Colonic mucosa (tissue), 4 donors: ENCODE measurements at places on chromosomes 2 and 18. TPM values are rescaled to one million over a fixed set of nuclear protein-coding genes. Genes with fewer than 3 reads are reported as not detected.

DNA sequence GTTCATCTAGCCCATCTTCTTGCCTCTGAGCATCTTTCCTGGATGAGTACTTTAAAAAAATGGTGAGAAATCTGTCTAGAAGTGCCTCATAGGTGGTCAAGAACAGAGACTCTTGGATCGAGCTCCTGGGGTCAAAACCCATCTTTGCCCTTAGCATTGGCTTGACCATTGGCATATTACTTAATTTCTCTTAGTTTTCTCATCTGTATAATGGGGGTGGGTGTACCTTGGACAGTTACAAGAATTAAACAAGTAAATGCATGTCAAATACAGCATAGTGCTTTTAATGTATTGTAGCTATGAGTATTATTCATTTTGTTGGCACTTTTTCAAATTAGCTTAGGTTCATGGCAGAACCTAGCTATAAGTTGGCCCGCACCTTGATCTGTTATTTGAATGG, 36.8 kb downstream of the DHRS9 start:
- no peak for DNase-seq

DNA sequence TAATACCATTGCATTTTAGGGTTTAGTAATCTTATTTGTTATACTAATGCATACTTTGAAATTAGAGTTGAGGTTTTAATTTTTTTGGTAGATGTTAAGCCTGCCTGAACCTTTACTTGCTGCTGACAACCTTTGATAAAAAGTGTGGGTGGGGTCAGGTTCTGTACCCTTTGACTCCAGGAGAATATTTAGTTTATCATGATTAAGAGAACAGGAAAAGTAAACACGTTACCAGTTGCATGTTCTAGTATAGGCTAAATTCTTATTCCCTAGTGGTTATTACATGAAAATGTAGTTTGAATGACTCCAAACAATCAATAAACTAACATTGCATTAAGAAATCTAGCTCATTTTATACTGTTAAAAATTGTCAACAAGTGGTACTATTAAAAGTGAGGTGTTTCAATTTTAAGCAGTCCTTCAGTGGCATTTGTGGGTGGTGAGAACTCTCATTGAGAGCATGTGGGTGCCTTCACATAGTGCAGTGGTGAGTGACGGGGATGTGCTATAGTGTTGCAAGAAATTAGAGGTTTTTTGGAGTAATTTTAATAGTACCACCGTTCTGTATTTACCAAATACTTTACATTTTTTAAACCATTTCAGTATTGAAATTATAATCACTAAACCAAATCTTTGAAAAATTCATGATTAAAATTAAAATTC, 29.9 kb downstream of the PHLPP1 start:
- DNase-seq = no peak

The SUCLG1 gene
- total RNA-seq = 249 TPM

GRCh38 chr2:28365158-28365557, 27.5 kb upstream of the FOSL2 start:
- no peak for DNase-seq

The IMMT gene
- total RNA-seq = 125 TPM

- DNase-seq = no peak
Observed at GRCh38 chr2:112077814-112078213, 22.7 kb downstream of the TMEM87B start.

DNA sequence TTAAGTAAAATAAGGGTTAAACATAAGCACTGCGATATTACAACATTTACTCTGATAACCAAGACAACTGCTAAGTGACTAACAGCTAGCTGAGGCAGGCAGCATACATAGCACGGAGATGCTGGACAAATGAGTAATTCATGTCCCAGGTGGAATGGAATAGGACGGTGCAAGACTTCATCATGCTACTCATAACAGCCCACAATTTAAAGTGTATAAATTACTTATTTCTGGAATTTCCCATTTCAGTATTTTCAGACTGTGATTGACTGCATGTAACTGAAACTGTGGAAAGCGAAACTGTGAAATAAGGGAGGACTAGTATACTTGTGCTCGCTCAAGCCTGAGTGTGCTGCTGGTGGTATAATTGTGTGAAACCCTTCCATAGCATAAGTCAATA, 12.9 kb downstream of the IER3IP1 start:
- no peak for DNase-seq

- DNase-seq = no peak
Observed at GRCh38 chr18:62245699-62246098, 58.6 kb downstream of the RELCH start.

GRCh38 chr18:41940506-41941215, 14.4 kb upstream of the PIK3C3 start:
- no peak for DNase-seq

DNA sequence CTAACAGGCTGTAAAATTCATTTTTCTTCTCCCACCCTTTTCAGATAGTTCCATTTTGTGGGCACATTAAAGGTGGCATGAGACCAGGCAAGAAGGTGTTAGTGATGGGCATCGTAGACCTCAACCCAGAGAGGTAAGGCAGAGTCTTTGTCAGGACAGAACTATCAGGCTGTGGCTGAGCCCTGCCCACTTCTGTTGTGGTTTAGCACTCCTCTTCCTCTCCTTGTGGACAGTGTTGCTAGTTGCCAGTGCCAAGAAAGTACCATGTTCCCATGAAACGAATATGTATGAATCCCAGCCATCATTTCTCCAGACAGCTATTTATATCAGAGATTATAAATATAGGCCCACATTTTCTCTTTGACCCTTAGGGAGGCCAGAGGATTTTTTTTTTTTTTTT, 1.6 kb downstream of the LGALSL start:
- DNase-seq = no peak

- no peak for DNase-seq
Observed at GRCh38 chr2:10871978-10872377, 39.8 kb upstream of the KCNF1 start.
